GM12878 (cell line): ENCODE measurements at places on chromosomes 1 and 21.

DNA sequence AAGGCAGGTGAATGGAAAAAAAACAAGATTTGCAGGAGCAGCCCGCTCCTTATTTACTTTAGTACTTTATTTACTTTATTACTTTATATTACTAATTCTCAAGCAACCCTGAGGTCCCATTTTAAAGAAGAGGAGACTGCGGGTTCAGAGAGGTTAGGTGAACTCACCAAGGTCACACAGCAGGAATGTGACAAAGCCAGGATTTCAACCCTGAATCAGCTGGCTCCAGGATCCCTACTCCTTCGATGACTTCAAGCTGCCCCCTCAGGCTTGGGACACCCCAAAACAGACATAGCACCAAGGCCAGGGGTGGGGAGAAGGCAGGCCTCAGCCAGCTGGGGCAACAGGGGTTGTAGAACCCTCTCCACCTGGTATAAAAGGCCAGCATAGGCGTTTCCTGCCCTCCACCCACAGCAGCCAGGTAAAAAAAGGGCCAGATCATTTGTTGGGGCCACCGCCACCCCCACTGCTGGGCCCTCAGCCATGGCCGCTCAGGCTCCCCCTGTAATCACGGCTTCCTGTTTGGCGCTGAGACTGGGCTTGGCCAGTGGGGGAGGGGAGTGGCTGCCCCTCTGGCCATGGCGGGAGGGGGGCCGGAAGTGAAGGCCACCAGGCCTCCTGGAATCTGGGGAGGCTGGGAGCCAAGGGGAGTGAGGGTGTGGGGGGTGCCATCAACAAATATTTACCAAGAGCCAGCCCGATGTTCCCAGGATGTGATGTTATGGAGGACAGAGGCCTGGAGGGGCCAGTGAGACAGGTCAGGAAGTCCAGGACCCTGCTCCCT is 6.6 kb downstream of the SDC3 start:
- H3K4me3 ChIP-seq: no peak overlapping the region
- no peaks in the 10 kb centered on the region for H3K4me1 ChIP-seq
- DNase-seq: no peak
- peaks cover 4% of the 10 kb centered on the region; the same call in 1 of the 2 replicates for H3K27me3 ChIP-seq

DNA sequence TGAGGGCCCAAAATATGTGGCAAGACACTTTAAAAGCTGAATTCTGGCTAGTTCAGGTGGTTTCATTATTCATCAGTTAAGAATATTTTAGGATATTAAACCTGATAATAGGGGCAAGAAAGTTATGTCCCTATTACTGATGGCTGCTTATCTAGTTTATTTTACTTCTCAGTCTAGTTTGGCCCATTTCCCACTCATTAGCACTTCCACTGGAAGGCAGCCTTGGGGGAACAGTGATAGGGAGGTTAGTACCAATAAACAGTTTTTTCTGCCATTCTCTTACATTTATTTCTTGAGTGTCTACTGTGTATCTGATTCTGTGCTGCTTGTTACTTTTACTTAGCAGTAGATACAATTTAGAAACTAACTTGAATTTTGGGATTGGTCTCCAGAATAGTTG is 9.0 kb downstream of the PPP1R12B start:
- DNase-seq: no peak
- H3K27me3 ChIP-seq: no peaks in the 10 kb centered on the region
- no peak overlapping the region for H3K27ac ChIP-seq
- H3K4me1 ChIP-seq: no peaks in the 10 kb centered on the region
- H3K36me3 ChIP-seq: no peaks in the 10 kb centered on the region

DNA sequence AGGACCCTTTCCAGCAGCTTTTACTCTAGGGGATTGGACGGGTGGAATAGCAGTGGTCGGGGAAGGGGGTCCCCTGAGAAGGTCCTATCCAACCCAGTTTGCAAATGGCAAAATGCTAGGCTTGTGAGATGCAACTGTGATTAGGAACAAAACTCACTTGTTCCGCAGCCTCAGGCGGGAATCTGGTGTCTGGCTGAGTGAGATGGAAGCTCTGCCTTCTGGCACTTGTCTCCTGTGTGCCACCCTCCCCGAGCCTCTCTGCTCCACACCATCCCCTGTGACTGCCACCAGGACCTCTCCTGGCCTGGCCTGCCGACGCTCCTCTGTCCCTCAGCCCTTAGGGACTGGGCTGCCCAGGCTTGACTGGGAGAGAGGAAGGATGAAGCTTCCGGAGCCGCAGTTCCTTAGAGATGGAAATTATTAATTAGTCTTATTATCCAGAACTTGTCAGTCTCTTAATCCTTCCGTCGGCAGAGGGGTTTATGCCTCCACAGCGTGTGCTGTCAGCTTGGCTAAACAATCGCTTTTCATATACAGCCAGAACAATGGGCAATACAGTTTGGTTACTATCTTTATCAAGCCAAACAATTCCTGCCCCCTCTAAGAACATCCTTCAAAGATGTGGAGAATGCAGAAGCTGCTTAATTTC is 292.8 kb upstream of the VAMP3 start:
- DNase-seq: no peak
- H3K4me1 ChIP-seq: no peaks in the 10 kb centered on the region
- no peak overlapping the region for H3K4me3 ChIP-seq
- H3K27me3 ChIP-seq: no peaks in the 10 kb centered on the region; the same call in 1 of the 2 replicates

DNA sequence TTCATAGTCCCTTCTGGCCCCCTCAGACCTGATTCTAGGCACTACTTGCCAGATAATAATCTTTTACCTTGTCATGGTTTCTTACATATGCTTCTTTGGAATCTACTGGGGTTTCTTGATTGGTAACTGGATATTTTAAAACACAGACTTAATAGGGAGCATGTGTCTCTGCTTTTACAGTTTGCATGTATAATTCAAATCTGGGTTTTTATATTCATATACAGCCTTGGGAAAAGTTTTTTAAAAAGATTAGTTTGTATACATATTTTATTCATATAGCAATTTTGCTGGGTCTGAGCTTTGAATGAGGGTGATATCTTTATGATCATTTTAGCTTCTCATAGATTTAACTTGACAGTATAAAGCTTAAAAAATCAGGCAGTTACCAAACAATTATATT is 21.1 kb upstream of the CD1D start:
- H3K4me3 ChIP-seq: no peak overlapping the region
- H3K4me1 ChIP-seq: peaks cover 24% of the 10 kb centered on the region
- peaks cover 5% of the 10 kb centered on the region; the same call in 1 of the 2 replicates for H3K27me3 ChIP-seq
- H3K27ac ChIP-seq: no peak overlapping the region
- no peaks in the 10 kb centered on the region for H3K36me3 ChIP-seq

- H3K4me1 ChIP-seq: no peaks in the 10 kb centered on the region
- no peak overlapping the region for H3K27ac ChIP-seq
- no peak overlapping the region for H3K4me3 ChIP-seq
- no peaks in the 10 kb centered on the region for H3K36me3 ChIP-seq
- no peak for DNase-seq
These were observed 187.0 kb downstream of the TPR start for GRCh38 chr1:186188004-186188539.

- DNase-seq: peak; percentile 81
- H3K36me3 ChIP-seq: peaks cover 5% of the 10 kb centered on the region; the same call in 1 of the 2 replicates
- H3K27ac ChIP-seq: peak overlapping the region; percentile 96
- peaks cover 26% of the 10 kb centered on the region for H3K4me1 ChIP-seq
These were observed 500 bp upstream of the PEA15 start for GRCh38 chr1:160204526-160205241.

- no peaks in the 10 kb centered on the region for H3K4me1 ChIP-seq
- H3K27ac ChIP-seq: no peak overlapping the region
- no peak overlapping the region for H3K4me3 ChIP-seq
- H3K36me3 ChIP-seq: no peaks in the 10 kb centered on the region
- H3K27me3 ChIP-seq: no peaks in the 10 kb centered on the region
These were observed 479.9 kb upstream of the BRINP3 start for GRCh38 chr1:190957565-190957964.
